ENCODE measurements at places on chromosomes 16 and 17.

DNA sequence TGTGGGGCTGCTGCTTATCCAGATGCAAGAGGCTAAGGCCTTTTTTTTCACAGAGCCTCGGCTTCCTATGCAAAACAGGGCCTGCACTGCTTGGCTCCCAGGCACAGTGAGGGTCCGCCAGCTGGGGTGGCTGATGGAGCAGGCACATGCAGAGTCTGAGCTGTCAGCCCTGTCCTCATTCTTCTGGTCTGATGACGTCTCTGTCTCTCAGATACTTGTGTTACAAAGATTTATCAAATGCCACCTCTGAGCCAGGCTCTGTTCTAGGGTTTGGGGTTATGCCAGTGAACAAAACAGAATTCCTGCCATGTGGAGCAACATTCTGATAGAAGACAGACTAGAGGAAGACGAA is 4.8 kb downstream of the RNF40 start:
- DNase-seq, result no peak

DNA sequence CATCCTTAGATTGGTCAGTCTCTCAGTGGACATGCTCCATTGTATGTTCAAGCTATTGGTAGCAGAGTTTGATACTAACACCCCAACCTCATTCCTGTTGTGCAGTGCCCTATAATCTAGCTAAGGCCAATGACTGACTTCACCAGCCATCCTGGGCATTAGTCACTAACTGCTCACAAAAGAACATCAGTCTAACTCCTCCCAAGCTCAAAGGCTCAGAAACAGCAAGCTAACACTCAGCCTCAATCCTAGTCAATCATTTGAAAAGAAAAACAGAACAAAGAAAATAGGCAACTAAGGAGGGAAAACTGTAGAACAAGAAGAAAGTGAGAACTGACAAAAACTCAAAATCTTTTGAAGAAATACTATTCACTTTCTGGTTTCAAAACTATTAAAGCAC is 199.1 kb upstream of the C17orf78 start:
- DNase-seq, result no peak

GRCh38 chr17:56023851-56024250 is 129.4 kb upstream of the ANKFN1 start:
- DNase-seq, result no peak

GRCh38 chr17:78501241-78502036 is 75.8 kb downstream of the DNAH17 start:
- no peak for DNase-seq

DNA sequence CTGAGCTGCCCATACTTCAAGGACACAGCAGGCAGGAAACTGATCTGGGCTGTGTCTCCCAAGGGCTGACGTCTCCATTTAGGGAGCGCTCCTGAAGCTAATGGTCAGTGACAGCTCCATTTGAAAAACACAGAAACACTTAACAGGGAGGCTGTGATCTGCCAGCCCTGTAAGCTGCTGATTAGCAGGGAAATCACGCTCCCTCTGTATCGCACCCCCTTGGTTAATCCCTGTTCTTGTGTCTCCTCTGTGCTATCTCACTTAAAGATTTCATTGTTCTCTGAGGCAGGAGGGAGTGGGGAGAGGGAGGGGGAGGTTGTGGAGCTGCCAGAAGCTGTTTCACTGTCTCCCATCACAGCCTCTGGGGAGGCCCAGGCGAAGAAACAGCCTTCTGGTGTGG is 47.4 kb upstream of the CACNG3 start:
- DNase-seq, result no peak

GRCh38 chr17:75698659-75699058 is 22.6 kb upstream of the ITGB4 start:
- no peak for DNase-seq

DNA sequence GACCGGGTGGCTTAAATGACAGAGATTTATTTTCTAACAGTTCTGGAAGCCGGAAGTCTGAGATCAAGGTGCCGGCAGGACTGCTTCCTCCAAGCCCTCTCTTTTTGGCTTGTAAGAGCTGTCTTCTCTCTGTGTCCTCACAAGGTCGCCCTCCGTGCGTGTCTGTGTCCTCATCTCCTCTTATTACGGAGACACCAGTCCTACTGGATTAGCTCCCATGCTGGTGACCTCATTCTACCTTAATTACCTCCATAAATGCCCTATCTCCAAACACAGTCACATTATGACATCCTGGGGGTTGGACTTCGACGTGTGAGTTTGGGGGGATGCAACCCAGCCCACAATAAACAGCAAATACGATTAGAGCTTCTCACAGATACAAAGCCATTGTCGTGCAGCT is 161.5 kb downstream of the FOXL1 start:
- no peak for DNase-seq

- DNase-seq, result peak; percentile 85
Measured at GRCh38 chr16:71474864-71475263, 12.8 kb upstream of the ZNF23 start.

- DNase-seq, result no peak
Measured at GRCh38 chr16:79554912-79555311, 45.6 kb downstream of the MAF start.

DNA sequence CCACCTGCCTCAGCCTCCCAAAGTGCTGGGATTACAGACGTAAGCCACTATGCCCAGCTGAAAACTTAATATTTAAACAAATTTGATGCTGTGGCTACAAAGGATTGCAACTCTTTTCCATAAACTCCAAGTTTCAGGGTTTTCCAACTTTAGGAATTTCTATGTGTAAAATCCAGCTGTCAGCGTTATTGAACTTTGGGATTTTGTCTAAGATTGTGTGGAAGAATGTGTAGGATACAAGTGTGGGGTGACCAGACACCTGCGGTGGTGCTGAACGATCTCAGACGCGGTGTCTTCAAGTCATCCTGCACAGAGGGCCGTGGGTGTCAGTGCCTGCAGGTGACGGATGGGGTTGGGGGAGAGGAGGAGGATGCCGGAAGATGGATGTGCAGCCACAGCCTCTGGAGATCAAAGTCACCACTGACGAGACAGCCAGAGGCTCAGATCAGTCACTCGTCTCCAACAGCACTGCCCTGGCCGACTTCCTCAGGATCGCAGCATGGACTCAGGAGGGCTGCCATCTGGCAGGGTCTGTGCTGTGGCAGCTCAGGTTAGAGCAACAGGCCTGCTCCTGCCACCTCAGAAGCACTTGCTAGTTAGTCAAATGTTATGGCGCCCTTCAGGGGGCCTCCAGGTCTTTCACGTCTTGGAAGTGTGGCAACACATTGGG is 13.0 kb downstream of the ACSF3 start:
- no peak for DNase-seq

DNA sequence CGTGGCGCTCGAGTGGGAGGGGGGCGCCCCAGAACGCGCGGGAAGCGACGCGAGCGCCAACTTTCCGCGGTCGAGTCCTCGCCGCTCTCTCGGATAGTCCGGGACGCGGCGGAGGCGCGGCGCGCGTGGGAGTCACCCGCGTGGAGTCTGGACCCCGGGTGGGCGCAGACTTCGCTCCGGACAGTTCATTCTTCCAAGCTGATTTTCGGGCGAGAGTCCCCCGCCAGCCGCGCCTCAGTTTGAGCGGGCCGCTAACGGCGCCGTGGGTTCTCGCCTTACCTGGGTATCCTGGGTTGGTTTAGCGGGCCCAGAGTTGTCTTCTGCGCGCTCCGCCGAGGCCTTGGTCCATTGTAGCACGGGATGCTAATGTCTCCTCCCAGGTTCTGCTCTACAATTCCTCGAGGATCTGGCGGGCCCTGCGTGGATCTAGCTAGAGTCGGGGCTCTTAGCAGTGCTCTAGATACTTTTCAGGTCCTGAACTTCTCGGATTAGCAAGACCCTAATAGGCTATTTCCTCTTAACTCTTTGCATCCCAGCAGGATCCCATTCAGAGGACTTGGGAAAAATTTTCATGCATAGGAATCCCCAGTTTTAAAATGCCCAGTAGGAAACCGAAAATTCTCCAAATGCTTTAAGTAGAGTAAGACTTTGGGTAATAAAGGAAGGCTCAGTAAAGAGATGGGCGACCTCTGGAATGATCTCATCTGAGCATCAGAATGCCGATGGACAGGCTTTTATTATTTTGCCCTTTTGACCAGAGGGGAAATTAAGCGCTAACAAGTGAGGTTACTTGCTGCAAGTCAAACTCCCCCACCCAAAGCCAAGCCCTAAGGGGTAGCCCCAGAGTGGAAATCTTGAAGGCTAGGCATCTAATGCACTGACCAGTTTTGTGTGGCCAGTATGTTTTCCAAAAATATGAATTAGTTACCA is 537 bp upstream of the GJC1 start:
- DNase-seq, result no peak

- no peak for DNase-seq
Measured at GRCh38 chr17:15891318-15891717, 53.6 kb upstream of the ADORA2B start.

DNA sequence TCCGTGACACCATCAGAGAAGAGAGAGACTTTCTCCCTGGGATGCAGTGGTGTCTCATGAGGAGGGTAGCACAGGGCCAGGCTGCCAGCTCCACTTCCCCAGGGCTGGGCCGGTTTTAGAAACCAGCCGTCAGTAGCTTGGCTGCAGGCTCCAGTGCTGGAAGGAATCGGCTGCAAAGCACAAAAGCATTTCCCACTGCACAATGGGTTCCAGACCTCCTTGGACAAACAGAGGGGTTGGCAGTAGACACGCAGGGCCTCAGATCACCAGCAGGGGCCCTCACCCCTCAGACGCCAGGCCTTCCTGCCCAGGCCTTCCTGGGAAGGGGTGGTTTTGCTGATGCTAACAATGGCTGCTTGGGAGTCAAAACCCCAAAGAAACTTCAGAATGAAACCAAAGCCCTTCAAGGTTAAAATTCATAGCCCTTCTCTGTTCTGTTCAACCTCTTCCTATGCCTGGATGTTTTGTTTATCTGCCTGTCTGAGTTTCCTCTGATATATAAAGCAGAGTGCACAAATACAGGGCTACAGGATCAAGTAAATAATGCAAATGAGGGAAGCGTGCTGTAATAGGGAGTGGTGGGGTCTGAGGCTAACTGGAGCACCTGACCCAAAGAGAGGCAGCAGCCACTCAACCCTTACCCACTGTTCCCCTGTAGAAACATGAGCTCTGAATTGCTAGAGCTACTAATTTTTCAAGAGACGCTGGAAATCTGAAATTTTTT is 26.2 kb downstream of the TEKT5 start:
- peak; percentile 9 for DNase-seq

- no peak for DNase-seq
Measured at GRCh38 chr17:5838661-5839300, 231.4 kb upstream of the WSCD1 start.

DNA sequence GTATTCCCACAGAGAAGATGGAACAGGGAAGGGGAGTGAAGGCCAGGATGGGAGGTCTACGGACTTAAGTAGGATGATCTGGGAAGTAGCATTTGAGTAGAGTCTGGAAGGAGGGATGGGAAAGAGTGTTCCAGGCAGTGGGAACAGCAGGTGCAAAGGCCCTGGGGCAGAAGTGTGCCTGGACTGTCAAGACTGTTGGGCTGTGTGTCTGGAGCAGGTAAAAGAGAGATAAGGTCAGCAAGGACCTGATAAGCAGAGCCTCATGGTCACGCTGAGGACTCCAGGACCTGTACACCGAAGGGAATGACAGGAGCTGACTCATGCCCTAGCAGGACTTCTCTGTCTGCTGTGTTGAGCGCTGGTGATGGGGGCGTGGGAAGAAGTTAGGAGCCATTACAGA is 723 bp upstream of the CARD14 start:
- no peak for DNase-seq

DNA sequence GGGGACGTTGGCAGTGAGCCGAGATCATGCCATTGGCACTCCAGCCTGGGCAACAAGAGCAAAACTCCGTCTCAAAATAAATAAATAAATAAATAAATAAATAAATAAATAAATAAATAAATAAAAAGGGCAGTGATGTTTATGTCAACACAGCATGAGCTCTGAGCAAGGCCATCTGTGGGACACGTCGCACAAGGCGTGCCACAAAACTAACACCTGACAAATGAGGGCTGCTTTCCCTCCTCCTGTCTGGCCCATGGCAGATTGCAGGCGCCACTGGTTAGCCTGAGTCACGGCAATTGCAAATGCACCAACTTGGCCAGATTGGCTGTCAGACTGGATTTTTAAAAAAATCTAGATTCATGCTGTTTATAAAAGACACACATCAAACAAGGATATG is 25.9 kb upstream of the SPNS3 start:
- DNase-seq, result no peak

DNA sequence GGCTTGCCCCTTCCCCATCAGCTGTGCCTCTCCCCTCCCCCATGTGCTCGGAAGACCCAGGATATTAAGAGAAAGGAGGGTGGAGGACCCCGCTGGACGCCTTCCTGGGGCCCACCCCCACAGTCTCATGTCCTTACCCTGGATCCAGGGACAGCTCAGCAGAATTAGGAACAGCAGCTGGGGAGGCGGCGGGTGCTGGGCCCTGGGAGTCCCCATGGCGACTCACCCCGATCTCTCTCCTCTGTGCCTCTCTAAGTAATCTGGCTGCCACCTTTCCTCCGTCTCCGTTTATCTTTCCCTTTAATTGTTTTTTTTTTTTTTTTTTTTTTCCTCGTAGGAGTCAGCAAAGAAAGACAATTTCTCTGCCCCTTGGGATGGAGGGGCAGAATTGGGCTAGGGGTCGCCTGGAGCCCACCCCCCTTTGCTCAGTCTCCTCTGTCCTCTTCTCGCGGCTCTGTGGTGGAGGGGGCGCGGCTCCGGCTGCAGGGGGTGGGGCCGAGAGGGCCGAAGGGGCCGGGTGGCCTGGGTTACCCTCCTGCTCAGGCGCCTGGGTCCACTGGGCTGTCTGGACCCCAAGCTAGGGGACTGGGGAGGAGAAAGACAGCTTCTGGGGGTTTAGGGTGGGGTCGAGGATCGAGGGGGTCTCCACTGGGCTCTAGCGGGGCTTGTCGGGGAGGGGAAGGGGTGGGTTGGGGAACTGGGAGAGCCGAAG is 390 bp downstream of the SEZ6L2 start:
- DNase-seq, result peak; percentile 22

DNA sequence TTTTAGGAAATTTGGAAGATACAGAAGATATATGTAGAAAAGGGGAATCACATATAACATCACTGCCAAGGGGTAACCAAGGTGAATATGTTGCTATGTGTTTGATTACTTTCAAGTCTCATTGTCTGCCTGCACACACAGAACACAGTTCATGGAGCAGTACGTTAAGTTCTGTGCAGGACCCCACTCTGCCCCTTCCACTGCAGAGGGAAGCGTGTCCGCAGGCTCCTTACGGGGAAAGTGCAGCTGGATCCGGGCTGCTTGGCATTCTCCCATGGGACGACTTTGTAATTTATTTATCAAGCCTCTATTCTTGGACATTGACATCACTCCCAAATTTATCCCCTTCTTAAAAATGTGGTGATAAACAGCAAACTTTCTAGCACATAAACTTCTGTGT is 226.8 kb downstream of the FOXL1 start:
- no peak for DNase-seq

- DNase-seq, result no peak
Measured at GRCh38 chr17:15910791-15911190, 34.1 kb upstream of the ADORA2B start.

Data from A172 (cell line).